ENCODE measurements at places on chromosomes 6 and 20.

- DNase-seq = no peak
Measured at GRCh38 chr6:7201732-7202541, 94.2 kb downstream of the RREB1 start.

- no peak for DNase-seq
Measured at GRCh38 chr6:4170297-4170696, 34.9 kb upstream of the ECI2 start.

- no peak for DNase-seq
Measured at GRCh38 chr6:379410-380181, 12.0 kb upstream of the IRF4 start.

DNA sequence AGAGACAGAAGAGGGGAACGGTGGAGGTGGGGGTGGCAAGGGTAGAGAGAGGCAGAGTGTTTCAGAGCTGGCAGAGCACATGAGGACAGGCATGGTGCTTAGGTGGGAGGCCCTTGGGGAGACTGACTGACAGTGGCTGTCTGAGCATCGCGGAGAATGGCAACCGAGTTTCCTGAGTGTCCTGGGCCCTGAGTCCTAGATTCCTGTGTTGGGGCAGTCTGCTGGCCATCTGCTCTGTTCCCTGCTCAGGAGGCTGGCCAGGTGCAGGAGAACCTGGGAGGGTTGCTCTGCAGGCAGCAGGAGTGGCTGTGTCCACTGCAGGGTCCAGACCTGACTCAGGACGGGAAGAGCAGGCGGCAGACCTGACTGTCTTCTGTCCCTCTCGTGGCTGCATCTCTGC is 248.9 kb downstream of the LRFN2 start:
- no peak for DNase-seq

DNA sequence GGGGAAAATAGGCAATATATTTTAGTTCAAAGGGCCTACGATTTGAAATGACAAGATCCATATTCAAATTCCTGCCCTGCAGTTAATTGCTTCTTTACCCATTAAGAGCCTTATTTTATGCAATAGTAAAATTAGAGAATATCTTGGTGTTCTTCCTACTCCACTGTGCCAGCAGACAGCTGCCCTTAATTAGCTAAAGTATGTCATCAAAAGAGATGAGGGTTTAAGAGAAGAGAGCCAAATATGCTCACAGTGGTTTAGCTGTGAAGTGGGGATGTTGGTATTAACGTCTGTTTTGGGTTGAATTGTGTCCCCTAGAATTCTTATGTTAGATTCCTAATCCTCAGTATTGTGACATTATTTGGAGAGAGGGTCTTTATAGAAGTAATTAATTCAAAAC is 148.1 kb downstream of the MOXD1 start:
- DNase-seq = no peak

GRCh38 chr6:41942067-41942851 is 651 bp upstream of the CCND3 start:
- DNase-seq = no peak

GRCh38 chr6:2804516-2804915 is 37.1 kb downstream of the SERPINB1 start:
- DNase-seq = no peak
